ENCODE measurements at places on chromosomes 6 and 20. TPM values are rescaled to one million over a fixed set of nuclear protein-coding genes. Genes with fewer than 3 reads are reported as not detected.

Gene TNF
- 21.8 TPM for total RNA-seq

Gene RAET1L
- total RNA-seq = not detected

Gene SLC17A4
- not detected for total RNA-seq

Gene BHLHE23
- not detected for total RNA-seq

DNA sequence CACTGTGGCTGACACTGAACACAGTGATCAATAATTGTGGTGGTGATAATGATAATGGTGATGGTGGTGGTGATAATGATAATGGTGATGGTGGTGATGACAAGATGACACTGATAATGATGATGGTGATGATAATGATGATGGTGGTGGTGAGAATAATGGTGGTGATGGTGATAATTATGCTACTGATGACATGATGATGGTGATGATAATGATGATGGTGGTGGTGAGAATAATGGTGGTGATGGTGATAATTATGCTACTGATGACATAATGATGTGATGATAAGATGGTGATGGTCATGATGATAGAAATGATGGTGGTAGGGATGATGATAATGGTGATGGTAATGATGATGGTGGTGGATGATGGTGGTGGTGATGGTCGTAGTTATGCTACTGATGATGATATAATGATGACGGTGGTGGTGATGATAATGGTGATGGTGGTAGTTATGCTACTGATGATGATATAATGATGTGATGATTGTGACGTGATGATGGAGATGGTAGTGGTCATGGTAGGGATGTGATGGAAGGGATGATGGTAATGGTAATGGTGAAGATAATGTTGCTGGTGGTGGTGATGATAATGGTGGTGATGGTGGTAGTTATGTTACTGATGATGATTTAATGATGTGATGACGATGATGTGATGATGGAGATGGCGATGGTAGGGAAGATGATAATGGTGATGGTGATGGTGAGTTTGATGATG lies 356.5 kb upstream of the CDH4 start:
- H3K27ac ChIP-seq = no peak overlapping the region
- no peaks in the 10 kb centered on the region for H3K36me3 ChIP-seq
- no peak for DNase-seq

- peaks cover 61% of the 10 kb centered on the region for H3K36me3 ChIP-seq
- no peak overlapping the region for H3K4me3 ChIP-seq
- no peaks in the 10 kb centered on the region for H3K27me3 ChIP-seq
- H3K27ac ChIP-seq = no peak overlapping the region
- no peaks in the 10 kb centered on the region for H3K4me1 ChIP-seq
- no peak for DNase-seq
These were observed 33.2 kb downstream of the DNAAF9 start for GRCh38 chr20:3374296-3374695.

DNA sequence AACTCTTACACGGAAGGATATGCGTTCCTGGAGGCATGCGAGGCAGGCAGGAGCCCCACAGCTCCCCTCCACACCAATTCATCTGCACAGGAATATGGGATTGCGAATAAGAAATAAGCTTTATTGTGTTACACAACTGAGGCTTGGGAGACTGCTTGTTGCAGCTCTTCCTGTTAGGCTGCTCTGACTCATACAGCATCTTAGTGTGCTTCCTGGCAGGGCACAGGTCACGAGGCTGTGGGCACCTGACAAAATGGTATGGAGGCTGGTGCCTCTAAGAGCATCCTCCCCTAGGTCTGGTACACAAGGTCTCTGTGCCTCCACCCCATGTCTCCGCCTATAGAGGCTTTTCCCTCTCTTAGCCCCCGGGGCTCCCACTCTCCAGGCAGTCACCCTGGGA lies 6.8 kb downstream of the SLC22A3 start:
- no peak for DNase-seq
- H3K4me1 ChIP-seq = no peaks in the 10 kb centered on the region

DNA sequence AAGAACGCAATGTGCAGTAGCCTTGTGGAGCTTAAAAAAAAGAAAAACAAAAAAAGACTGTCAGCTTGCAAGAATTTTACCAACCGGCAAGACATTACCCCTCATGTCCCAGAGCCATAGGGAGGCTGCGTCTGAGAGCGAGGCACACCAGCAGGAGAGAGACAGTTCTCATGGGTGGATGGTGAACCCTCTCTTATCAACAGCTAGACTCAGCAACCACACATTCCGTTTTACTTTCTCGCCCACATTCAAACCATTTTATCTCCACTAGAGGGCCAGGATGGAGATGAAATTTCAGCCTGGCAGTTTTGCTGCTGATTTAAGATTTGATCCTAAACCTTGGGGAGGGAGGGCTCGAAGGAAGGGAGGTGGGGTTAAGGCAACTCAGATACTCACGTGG lies 247.0 kb downstream of the ATXN1 start:
- no peaks in the 10 kb centered on the region for H3K27me3 ChIP-seq
- peaks cover 46% of the 10 kb centered on the region for H3K4me1 ChIP-seq
- DNase-seq = peak; percentile 79

GRCh38 chr6:72651174-72651573 lies 29.3 kb downstream of the KCNQ5 start:
- no peak overlapping the region for H3K27ac ChIP-seq
- H3K4me3 ChIP-seq = no peak overlapping the region
- no peaks in the 10 kb centered on the region for H3K27me3 ChIP-seq
- H3K36me3 ChIP-seq = no peaks in the 10 kb centered on the region
- H3K4me1 ChIP-seq = no peaks in the 10 kb centered on the region

DNA sequence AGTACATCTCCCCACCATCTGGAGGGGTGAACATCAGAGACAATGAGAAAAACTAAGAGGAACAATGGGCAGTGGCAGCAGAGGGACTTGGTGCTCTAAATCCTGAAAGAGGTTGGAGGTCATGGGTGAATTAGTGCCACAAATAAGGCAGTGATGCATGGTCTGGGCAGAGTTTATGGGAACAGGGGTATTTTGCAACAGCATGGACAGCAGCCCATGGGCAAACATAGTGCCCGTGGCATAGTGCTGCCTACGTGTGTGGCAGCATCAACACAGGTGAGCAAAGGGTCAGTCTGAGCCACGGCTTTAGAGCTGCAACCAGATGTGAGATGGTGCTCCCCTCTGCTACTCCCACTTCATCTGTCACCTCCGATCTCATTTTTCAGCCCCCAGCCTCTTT lies 459.1 kb upstream of the CITED2 start:
- no peaks in the 10 kb centered on the region for H3K36me3 ChIP-seq
- H3K27me3 ChIP-seq = no peaks in the 10 kb centered on the region
- DNase-seq = no peak

DNA sequence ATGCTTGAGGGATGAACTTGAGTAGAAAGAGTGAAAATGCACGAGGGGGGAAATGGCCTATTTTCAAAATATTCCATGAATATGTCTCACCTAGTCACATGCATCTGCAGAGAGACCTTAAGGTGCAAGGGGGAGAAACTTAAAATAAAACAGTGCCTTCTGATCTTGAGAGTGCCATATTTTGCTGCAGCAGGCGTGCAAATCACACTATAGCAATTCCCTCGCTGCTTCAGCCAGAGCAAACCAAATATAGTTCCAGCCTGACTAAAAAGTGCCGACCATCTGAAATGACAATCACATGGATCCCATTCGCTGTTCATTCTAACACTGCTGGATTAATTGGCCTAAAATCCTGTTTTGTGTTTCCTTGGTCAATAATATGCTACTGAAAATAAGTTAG lies 26.3 kb downstream of the KIAA0319 start:
- H3K36me3 ChIP-seq = no peaks in the 10 kb centered on the region
- no peak for DNase-seq
- H3K27ac ChIP-seq = no peak overlapping the region

GRCh38 chr6:28673787-28674671 lies 148.3 kb downstream of the GPX5 start:
- H3K27ac ChIP-seq = no peak overlapping the region
- DNase-seq = peak; percentile 37
- peak overlapping the region; percentile 32 for H3K4me3 ChIP-seq
- no peaks in the 10 kb centered on the region for H3K4me1 ChIP-seq

GRCh38 chr6:81731814-81732213 lies 20.7 kb downstream of the TENT5A start:
- H3K27ac ChIP-seq = no peak overlapping the region
- DNase-seq = no peak
- no peaks in the 10 kb centered on the region for H3K4me1 ChIP-seq
- H3K27me3 ChIP-seq = no peaks in the 10 kb centered on the region
- no peaks in the 10 kb centered on the region for H3K36me3 ChIP-seq
- no peak overlapping the region for H3K4me3 ChIP-seq

DNA sequence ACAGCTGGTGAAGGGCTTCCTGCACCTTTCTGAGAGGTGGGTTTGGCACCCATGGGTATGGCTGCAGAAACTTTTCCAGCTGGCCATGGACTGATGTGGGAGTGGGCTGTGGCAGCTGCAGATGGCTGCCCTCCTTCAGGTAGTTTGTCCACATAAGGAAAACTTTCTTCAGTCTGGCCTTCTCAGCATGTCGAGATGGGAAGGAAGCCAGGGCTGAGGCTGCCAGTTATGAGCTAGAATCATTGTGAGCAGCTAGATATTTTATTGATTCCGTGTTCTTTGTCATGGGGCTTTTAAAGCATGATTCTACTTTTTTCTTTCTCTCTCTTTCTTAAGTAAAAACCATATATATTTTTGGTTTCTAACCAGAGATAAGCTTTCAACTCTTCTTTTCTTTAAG lies 16.6 kb downstream of the NKX2-4 start:
- no peak overlapping the region for H3K4me3 ChIP-seq
- no peak for DNase-seq
- H3K4me1 ChIP-seq = peaks cover 3% of the 10 kb centered on the region
- no peak overlapping the region for H3K27ac ChIP-seq
- peaks cover 66% of the 10 kb centered on the region for H3K36me3 ChIP-seq

GRCh38 chr6:54335871-54336270 lies 27.6 kb downstream of the TINAG start:
- no peaks in the 10 kb centered on the region for H3K4me1 ChIP-seq
- no peak overlapping the region for H3K27ac ChIP-seq
- H3K4me3 ChIP-seq = no peak overlapping the region
- H3K27me3 ChIP-seq = no peaks in the 10 kb centered on the region
- no peaks in the 10 kb centered on the region for H3K36me3 ChIP-seq

GRCh38 chr6:144666781-144667180 lies 381.6 kb downstream of the UTRN start:
- no peak overlapping the region for H3K27ac ChIP-seq
- DNase-seq = no peak
- H3K4me1 ChIP-seq = peaks cover 25% of the 10 kb centered on the region
- H3K36me3 ChIP-seq = no peaks in the 10 kb centered on the region
- H3K27me3 ChIP-seq = no peaks in the 10 kb centered on the region
- peak overlapping the region; percentile 35 for H3K4me3 ChIP-seq

DNA sequence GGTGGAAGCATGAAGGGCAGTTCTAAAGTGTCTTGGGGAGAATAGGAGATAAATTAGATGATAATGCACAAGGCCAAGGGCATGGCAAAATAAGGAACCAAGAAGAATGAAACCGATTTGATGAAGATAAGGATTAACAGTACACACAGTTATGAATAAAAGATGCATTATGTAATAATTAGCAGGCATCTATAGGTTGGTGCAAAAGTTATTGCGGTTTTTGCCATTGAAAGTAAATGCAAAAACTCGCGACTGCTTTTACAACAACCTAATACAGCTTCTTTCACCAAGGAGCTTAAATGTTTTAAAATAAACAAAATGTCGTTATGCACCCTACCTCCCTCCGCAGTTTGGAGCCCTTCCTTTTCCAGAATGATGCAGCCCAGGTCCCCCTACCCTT lies 29.0 kb downstream of the MAS1 start:
- no peak overlapping the region for H3K4me3 ChIP-seq
- no peaks in the 10 kb centered on the region for H3K36me3 ChIP-seq
- H3K27me3 ChIP-seq = peaks cover 2% of the 10 kb centered on the region
- no peaks in the 10 kb centered on the region for H3K4me1 ChIP-seq
- no peak for DNase-seq
- no peak overlapping the region for H3K27ac ChIP-seq

GRCh38 chr6:82589509-82590206 lies 226.0 kb downstream of the TPBG start:
- DNase-seq = no peak
- no peak overlapping the region for H3K4me3 ChIP-seq
- no peak overlapping the region for H3K27ac ChIP-seq
- no peaks in the 10 kb centered on the region for H3K36me3 ChIP-seq
- H3K27me3 ChIP-seq = no peaks in the 10 kb centered on the region
- no peaks in the 10 kb centered on the region for H3K4me1 ChIP-seq

- no peaks in the 10 kb centered on the region for H3K27me3 ChIP-seq
- peak overlapping the region; percentile 68 for H3K4me3 ChIP-seq
- H3K4me1 ChIP-seq = no peaks in the 10 kb centered on the region
These were observed 354.1 kb upstream of the MAP3K7 start for GRCh38 chr6:90940812-90941481.

DNA sequence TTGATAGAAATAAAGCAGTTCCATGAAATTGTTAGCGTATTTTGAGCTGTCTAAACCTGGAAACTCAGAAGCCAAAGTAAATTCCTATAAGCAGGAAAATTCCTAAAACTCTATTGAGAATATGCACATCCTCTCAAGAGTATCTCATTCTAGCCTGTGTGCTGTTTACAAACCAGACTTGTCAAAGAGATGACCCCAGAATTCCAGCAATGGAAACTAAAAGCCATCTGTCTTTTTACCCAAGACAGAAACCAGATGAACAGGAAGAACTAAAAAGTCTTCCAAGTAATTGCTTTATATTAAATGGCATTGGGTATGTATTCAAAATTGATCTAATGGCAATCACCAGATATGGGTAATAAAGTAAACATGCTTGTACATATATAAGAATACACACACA lies 92.6 kb downstream of the COL19A1 start:
- no peaks in the 10 kb centered on the region for H3K36me3 ChIP-seq
- H3K4me1 ChIP-seq = no peaks in the 10 kb centered on the region
- H3K4me3 ChIP-seq = no peak overlapping the region

GRCh38 chr6:10644225-10644624 lies 50.2 kb downstream of the C6orf52 start:
- no peaks in the 10 kb centered on the region for H3K4me1 ChIP-seq
- no peak overlapping the region for H3K27ac ChIP-seq
- H3K4me3 ChIP-seq = no peak overlapping the region
- no peaks in the 10 kb centered on the region for H3K36me3 ChIP-seq
- DNase-seq = no peak

- H3K4me3 ChIP-seq = no peak overlapping the region
- H3K4me1 ChIP-seq = no peaks in the 10 kb centered on the region
- no peak overlapping the region for H3K27ac ChIP-seq
- no peaks in the 10 kb centered on the region for H3K36me3 ChIP-seq
- DNase-seq = no peak
These were observed 1226.1 kb downstream of the GRIK2 start for GRCh38 chr6:102619585-102619984.

- no peak overlapping the region for H3K4me3 ChIP-seq
- H3K27me3 ChIP-seq = no peaks in the 10 kb centered on the region
- no peaks in the 10 kb centered on the region for H3K36me3 ChIP-seq
- H3K27ac ChIP-seq = no peak overlapping the region
These were observed 58.8 kb downstream of the RSPO3 start for GRCh38 chr6:127177030-127177922.

DNA sequence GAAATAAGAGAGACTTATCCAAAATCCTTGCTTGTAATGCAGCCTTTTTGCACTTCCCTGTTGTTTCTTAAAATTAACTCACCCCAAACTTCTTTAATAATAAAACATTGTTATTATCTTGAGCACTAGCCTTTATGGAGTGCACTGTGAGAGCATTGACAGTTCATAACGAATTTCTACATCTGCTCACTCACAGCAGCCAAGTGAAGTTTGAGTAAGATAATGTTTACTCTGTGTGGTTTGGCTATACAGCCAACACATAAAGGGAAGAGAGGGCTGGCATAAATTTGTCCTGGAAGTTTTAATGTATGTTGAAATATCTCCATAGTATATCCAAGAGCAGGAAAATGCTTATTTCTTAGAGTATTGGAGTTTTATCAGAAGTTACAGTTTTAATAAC lies 227.9 kb downstream of the FRK start:
- H3K27me3 ChIP-seq = no peaks in the 10 kb centered on the region
- no peak for DNase-seq
- no peak overlapping the region for H3K4me3 ChIP-seq
- no peaks in the 10 kb centered on the region for H3K4me1 ChIP-seq
- no peak overlapping the region for H3K27ac ChIP-seq
- no peaks in the 10 kb centered on the region for H3K36me3 ChIP-seq
